ENCODE measurements at places on chromosomes 11 and 22.

DNA sequence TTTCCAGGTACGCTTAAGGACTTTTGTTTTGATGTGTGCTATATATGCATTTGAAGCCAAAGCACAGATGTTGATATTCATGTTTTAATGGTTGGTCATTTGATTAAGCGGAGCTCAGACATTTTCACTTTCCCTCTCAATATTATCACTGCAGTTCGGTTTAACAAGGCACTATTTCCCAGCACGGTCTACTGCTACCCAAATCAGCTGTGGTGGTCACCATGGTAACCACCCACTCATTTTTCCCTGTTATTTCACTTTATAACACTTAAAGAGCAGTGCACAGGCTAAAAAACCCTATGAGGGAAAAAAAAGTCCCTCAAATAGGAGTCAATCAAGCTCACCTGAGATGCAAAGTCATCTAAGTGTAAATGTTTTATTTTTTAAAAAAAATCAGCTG, 439.6 kb upstream of the CCDC90B start:
- no peak for DNase-seq

DNA sequence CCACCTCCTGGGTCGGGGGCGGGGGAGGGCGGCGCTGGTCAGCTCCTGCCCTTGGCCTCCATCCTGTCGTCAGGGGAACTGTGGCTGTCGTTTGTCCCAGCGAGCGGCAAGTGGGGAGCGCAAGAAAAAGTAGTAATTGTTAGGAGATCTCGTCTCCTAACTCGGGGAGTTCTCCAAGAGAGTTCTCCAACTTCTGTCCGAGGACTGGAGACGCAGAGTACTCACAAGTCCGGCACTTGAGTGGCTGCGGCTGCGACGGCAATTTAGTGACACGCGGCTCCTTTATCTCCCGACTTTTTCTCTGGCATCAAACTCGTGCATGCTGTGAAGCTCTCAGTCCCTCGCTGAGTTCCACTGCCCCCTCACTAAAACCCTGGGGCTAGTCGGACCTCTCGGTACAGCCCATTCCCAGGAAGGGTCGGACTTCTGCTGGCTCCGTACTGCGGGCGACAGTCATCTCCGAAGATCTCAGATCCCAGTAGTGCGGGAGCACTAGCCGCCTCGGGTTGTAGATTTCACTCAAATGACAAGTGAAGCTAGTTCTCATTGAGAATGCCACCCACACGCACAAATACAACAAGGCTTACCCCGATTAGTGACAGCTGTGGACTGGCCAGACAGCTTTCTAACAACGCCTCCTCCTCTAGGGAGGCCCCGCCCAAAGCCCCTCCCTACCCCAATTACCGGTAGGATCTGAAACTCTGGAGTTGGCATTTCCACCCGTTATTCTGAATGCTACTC, at the start of gene PGR:
Gene PGR, minus strand, starts transcription at position 611 of the 741 bp plus-strand sequence. CDS start 743 bp downstream, outside the sequence.
- no peak for DNase-seq

GRCh38 chr11:102459393-102459792, 6.8 kb upstream of the TMEM123 start:
- DNase-seq = no peak

DNA sequence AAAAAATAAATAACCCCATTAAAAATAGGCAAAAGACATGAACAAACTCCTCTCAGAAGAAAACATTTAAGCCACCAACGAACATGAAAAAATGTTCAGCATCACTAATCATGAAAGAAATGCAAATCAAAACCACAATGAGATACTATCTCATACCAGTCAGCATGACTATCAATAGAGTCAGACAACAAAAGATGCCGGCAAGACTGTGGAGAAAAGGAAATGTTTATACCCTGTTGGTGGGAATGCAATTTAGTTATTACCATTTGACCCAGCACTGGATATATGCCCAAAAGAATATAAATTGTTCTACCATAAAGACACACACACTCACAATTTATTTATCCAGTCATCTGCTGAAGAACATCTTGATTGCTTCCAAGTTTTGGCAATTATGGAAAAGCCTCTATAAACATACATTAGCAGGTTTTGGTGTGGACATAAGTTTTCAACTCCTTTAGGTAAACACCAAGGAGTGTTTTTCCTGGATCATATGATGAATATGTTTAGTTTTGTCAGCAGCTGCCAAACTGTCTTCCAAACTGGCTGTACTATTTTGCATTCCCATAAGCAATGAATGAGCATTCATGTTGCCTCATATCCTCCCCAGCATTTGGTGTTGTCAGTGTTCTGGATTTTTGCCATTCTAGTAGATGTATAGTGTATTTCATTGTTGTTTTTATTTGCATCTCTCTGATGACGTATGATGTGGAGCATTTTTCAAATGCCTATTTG, 28.0 kb downstream of the OR8D1 start:
- peak; percentile 97 for DNase-seq

- no peak for DNase-seq
Observed at GRCh38 chr11:117855186-117855845, 21.1 kb downstream of the FXYD6 start.

GRCh38 chr11:40235841-40236240, 1223.6 kb downstream of the LRRC4C start:
- DNase-seq = no peak

- DNase-seq = no peak
Observed at GRCh38 chr11:124843616-124843910, 21.7 kb upstream of the ROBO3 start.

DNA sequence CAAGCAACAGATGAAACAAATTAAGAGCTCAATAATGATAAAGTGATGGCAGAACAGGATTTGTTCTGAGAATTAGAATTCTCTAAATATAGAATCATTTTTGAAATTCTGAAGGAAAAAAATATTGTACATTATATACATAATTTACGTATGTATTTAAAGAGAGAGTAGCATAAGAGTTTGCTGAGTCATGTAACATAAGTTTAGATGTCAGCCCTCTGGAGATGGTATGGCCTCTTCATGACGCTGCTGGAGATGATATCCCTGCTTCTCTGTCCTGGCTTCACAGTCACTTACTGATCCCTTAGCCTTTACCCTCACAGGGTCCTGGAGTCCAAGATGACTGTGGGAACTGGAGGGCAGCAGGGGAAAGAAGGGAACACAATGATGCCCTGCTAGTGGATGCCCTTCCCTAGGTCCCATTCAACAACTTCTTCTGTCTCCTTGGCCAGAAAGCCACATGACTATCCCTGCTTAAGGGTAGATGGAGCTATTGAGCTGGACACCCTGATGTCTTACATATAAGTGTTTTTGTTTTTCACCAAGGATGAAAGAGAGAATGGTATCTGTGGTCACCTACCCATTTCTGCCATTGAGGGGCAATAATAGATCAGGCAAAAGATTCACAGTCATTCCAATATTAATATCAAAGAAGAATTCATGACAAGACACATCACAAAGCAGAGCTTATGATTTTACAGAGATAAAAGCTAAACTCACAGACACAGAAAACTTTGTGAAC, 753.1 kb downstream of the TBC1D22A start:
- DNase-seq = no peak

DNA sequence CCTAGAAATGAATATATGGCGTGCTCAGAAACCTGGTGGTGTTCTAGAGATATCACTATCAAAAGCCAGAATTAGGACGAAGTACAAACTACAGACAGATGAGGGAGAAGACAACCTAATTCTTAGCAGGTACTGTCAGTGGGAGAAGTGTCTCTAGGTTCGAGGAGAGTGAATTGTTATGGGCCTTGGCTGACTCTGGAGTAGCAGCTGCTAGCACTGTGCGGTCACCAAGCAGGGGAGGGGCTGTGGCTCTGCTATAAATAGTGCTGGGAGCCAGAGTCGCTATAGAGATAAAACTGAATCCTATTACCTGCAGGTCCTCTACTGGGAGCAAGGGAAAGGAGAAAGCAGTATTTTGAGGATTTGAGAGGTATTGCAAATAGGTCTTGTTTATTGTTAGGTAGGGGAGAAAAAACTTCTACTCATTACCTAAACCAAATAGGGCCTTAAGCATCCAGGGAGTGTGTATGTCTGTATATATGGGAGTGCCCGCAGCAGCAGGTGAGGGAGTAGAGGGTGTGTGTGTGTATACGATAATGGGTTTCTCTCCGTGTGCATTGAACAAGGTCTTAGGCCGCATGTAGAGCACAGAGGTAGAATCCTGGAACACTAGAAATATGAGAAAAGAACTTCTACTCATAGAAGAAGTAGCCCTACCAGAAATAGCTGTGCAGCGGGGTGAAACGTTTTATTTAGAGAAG, 2.2 kb downstream of the MADD start:
- DNase-seq = no peak

- DNase-seq = no peak
Observed at GRCh38 chr11:96167787-96168186, 175.2 kb downstream of the MAML2 start.

GRCh38 chr11:11076879-11077278, 219.0 kb upstream of the ZBED5 start:
- no peak for DNase-seq

- no peak for DNase-seq
Observed at GRCh38 chr11:126891556-126892217, 108.9 kb downstream of the KIRREL3 start.

DNA sequence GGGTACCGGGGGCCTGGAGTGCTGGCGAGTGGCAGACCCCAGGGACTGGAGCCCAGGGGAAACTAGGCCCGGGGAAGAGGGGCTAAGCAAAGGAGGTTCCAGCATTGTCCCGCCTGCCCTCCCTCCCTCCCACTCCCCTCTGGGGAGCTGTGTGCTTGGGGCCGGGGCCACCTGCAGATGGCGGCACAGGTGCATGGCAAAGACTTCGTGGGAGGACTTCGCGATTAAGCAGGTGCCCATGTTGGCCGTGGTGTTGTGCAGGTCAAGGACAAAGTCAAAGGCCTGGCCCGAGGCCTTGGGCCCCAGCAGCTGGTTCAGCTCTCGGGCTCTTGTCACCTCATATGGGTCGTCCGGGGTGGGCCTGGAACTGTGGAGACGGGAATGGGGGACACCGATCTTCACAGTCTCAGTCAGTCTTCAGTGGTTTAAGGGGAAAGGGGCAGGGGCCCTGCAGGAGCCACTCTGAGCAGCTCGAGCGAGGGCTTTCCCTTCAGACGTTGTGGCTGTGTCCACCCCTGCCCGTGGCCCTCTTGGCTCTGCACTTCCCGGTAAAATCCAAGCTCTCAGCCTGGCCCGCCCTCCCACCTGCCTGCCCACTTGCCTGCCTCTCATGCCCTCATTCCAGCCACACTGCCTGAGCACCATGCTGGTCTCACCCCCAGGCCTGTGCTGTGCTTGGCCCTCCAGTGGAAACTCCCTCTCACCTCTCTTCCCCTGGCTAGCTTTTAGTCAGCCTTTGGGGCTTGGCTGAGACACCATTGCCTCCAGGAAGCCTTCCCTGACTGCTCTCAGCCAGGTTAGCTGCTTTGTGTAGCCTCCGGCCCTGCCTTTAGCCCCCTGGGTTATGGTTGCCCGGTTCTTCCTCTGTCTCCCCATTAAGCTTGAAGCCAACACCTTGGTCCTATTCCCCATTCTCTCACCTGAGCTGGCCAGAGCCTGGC, 4.7 kb downstream of the ACY3 start:
- no peak for DNase-seq

- no peak for DNase-seq
Observed at GRCh38 chr11:121636081-121636799, 183.5 kb upstream of the SORL1-AS1 start.

- no peak for DNase-seq
Observed at GRCh38 chr11:83403691-83404389, 117.7 kb upstream of the CCDC90B start.

- no peak for DNase-seq
Observed at GRCh38 chr22:49586873-49587272, 240.8 kb downstream of the BRD1 start.

DNA sequence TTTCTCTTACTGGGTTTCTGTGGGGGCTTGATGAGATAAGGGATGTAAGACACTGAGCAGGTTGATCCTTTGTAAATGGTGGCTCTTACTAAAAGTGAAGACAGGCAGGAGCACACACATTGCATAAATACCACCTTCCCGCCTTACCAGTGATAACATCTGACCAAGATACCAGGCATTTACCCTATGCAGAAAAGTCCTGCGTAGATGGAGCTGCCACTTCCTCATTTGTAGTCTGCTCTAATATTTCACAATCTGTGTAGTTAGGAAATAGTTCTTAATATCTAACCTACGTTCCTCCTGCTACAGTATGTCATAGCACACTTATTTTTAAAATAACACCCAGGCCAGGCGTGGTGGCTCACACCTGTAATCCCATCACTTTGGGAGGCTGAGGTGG, 23.9 kb upstream of the SWAP70 start:
- no peak for DNase-seq

GRCh38 chr11:27025312-27025955, 15.2 kb upstream of the BBOX1 start:
- DNase-seq = no peak

- DNase-seq = no peak
Observed at GRCh38 chr11:73386016-73386415, 9.8 kb downstream of the RELT start.

DNA sequence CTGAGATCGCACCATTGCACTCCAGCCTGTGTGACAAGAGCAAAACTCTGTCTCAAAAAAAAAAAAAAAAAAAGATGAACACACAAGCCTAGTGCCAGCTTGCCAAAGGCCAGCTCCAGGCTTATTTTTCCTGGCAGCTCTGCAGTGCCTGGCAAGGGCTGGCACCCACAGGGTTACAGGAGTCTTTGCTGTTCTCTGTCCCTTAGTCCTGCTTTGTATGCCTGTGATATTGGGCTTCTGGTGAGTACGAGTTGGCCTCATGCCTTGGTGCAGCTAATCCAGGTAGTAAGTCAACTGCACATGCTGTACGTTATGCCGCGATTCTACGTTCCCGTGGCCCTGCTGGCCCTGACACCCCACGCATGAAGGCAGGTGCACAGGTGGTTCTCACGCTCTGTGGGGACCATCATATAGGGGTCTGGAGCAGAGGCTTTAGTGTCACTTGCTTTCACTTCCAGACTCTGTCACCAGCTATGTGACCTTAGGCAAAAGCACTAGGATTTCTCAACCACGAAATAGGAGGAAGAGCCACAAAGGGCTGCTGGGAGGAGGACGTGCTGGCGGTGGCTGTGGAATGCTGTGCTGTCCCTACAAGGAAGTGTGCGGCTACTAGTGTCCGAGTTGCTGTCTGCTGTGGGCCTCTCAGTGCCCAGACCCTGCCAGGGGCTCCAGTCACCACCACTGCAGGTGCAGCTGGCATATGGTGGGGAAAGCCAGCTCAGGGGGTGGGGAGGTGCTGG, 21.4 kb upstream of the RASL10A start:
- no peak for DNase-seq

DNA sequence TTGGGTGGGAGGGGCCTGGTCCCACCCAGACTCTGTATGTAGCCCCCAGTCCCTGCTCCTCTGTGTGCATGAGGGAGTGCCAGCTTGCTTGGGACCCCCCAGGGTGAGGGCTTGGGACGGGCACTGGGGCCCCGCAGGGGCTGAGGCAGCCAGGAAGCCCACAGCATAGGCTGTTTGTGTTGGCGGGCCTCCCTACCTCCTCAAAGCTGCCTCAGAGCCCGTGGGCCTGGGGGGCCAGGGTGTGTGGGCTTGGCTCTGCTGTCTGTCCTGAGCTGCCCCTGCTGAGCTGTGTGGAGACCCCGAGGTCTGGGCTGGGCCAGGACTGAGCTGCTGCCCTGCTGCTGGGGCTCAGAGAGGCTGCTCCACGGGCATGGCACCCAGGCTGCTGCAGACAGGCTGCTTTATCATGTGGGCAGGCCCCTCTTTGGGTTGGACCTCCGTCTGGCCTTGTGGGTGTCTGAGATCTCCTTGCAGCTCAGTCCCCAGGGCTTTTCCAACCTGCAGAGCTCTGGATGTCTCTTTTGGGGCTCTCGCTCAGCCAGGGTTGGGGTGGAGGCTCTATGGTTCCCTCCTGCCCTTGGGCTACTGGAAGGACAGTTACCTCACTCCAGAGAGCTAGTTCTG, 3.3 kb downstream of the TSPAN4 start:
- DNase-seq = no peak
